ENCODE measurements at places on chromosomes 2 and 18.

DNA sequence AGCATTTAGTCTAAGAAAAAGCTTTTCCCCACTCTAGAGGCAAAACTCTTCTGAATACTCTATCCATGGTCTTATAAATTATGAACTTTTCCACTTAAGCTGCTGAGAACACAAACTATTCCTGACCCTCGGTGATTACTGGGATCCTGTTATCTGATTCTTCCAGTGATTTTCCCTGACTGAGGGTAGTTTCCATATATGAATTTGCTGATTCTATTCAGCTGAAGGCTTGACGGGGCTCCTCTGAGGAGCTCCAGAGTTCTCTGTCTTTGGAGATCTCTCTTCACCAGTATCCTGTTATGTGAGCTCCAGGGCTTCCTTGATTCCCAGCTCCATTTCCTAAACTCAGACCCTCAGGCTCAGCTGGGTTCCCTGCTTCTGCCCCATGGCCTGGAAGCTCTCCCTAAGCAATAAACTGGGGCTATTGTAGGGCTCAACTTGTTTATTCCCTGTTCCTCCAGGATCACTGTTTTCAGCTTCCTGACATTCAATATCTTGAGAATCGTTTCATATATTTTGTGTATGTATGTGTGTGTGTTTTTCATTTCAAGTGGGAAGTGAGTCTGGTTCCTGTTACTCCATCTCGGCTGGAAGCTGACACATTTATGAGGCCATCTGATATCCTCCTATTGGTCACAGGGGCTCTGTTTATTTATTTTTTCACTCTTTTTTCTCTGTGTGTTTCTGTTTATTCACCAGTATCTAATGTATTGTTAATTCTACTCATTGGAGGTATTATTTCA is 78.2 kb downstream of the ARHGAP28 start:
- DNase-seq, result no peak

DNA sequence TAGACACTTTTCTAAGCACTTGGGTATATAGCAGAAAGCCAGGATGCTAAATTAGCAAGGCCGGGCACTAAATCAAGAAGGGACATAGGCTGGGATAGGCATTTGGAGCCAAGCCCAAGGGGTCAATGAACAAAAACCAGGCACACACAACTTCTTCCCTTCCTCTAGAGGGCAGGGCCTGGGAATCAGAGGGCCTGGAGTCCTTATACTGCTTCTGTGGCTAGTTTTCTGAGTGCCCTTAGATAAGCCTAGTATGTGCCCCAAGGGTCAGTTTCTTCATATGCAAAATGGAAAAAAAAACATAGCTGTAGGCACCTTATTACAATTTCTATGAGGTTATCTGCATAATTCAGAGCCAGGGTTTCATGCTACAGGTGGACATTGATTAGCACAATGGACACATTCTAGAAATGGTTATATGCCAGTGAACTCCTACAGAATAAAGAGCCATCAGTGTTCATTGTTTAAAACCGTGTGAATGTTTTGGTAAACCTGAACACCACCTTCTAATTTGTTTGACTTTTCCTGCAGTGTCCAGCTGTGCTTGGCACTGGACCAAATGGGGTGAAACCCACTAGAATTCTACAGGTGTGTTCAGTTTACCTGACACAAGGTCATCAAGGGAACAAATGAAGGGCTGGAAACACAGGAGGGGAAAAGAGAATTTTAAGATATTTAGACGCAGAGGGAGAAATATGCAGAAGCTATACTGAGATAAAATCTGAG is 49.6 kb downstream of the PAX8 start:
- no peak for DNase-seq

GRCh38 chr2:24558781-24559472 is 67.9 kb downstream of the NCOA1 start:
- DNase-seq, result no peak

DNA sequence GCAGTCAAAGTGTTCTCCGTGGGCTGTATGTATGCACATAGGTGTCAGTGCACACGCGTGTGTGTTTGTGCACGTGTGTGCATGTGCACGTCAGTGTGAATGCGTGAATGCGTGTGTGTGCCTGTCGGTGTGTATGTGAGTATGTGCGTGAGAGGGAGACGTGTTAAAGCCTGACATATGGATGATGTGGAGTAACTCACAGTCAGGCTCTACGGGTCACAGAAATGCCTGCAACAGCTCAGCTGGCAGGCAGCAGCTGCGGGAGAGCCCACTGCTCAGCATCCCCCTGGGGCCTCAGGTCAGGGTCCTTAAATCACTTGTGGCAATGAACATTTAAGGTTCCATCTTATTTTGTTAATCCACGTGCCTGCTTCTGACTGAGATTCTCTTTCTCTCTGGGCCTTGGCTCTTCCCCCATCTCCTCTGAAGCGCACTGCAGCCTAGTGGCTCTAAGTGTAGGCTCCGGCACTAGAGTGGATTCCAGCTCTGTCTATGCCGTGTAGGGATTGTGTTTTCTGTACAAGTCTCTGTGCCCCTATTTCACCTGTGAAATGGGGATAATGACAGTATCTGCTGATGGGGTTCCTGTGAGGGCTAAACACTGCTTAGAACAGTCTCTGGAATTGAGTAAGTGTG is 63.0 kb downstream of the DYSF start:
- no peak for DNase-seq

DNA sequence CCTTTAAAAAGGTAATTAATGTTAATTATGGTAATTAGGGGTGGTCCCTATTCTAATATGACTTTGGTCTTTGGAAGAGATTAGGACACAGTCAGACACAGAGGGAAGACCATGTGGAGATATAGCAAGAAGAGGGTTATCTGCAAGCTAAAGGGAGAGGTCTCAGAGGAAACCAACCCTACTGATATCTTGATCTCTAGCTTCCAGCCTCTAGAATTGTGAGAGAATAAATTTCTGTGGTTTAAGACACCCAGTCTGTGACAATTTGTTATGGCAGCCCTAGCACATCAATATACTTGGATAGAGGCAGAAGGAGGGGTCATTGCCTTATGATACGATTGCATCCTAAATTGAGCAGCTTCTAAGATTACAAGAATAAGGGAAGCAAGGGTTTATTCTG is 21.3 kb upstream of the NT5C1B start:
- no peak for DNase-seq

GRCh38 chr18:31746396-31746795 is 14.3 kb downstream of the SLC25A52 start:
- no peak for DNase-seq

Data from CD4-positive, alpha-beta T cell treated with Interleukin-4 for 4 hours (primary cell).